ENCODE measurements at places on chromosomes 13 and 19.

DNA sequence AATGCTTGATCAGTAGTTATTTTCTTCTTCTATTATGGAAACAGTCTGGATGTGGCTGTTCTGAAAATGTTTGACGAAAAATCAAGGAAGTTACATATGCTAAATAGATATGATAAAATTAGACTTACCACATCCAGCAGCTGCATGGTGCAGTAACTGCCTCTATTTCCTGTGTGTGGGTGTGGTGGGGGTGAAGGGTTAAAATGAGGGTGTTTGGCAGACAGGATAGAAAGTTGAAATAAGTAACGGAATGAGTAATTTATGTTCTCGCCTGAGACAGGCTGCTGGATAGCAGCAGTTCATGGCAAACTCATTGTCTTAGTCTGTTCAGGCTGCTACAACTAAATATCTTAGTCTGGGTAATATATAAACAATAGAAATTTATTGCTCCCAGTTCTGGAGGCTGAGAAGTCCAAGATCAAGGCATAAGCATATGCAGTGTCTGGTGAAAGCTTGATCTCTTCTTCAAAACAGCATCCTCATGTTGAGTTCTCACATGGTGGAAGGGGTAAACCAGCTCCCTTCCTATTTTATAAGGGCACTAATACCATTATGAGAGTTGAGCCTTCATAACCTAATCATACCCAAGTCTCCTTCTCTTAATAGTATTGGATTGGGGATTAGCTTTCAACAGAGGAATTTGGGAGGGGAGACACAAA lies 1248.9 kb downstream of the SLITRK5 start:
- no peak for DNase-seq

DNA sequence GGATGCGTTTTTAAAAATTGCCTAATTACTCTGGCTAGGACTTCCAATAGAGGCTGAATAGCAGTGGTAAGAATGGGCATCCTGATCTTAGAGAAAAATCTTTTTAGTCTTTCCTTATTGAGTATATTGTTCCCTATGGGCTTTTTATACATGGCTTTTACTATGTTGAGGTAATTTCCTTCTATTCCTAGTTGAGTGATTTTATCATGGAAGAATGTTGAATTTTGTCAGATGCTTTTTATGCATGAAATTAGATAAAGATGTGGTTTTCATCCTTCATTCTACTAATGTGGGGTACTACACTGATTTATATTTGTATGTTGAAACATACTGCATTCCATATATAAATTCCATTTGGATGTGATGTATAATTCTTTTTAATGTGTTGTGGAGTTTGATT lies 2673.8 kb downstream of the PCDH9 start:
- no peak for DNase-seq

- no peak for DNase-seq
Observed at GRCh38 chr13:79407349-79407979, 1.4 kb upstream of the RBM26 start.

DNA sequence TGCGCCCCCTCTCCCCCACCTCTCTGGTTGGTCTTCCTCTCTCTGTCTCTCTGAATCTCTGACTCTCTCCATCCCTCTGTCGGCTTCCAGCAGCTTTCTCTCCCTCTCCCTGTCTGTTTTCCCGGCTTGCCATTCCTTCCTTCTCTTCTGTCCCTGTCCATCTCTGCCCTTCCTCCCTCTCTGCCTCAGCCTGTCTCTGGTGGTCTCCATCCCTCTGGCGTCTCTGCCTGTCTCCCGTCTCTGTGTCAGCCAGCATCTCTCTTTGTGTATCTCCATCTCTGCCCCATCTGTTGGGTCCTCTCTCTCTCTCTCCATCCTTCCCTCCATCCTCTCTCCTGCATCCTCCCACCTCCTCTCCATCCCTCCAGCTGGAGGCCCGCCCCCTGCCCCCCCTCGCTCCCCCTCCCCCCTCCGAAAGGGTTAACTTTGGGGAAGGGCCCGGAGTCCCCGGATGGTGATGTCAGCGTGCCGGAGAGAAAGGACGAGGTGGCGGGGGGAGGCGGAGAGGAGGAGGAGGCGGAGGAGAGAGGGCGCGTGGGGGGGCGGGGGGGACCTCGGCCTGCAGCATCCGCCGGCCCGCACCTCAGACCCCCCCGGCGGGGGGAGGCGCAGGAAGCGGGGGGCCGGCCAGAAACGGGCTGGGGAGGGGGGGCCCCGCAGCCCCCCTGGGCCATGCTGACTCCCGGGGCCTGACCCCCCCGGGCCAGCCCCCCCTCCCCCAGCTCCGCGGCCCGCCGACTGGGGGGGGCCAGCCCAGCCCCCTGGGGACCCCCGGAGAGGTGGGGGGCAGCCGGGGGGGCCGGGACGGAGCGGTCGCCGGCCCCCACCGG lies at the start of gene BRSK1:
TSS of gene BRSK1 (plus strand) at position 450 of the 830 bp plus-strand sequence. CDS start 446 bp downstream, outside the sequence.
- DNase-seq: peak; percentile 92

DNA sequence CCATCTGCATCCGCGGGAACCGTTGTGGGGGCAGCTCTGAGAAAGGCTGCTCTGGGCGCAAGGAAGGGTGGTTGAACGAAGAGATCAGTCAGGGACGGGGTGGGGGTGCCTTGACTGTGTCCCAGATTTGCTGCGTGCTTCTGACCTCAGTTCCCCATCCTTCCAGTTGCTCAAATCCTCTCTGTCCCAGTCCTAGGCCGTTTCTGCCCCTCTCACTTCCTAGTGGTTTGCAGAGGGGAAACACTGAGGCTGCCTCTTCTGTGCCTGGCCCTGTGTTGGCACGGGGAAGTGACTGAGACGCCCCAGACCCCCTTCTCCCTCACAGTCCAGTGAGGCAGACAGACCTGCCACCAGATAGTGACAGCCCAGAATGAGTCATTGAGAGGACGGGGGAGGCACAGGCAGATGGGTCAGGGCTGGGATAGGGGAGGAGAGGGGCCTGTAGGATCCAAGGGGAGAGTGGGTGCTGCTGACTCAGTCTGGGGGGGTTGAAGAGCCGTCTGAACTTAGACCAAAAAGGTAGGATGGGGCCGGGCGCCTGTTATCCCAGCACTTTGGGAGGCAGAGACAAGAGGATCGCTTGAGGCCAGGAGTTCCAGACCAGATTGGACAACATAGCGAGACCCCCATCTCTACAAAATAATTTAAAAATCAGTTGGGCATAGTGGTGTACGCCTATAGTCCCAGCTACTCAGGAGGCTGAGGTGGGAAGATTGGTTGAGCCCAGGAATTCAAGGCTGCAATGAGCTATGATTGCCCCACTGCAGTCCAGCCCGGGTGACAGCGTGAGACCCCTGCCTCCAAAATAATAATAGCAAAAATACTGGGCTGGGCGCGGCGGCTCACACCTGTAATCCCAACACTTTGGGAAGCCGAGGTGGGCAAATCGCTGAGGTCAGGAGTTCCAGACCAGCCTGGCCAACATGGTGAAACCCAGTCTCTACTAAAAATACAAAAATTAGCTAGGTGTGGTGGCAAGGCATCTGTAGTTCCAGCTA lies 26.5 kb downstream of the NUMBL start:
- peak; percentile 45 for DNase-seq

- peak; percentile 53 for DNase-seq
Observed at GRCh38 chr19:21698215-21698614, 69.2 kb downstream of the ZNF100 start.

DNA sequence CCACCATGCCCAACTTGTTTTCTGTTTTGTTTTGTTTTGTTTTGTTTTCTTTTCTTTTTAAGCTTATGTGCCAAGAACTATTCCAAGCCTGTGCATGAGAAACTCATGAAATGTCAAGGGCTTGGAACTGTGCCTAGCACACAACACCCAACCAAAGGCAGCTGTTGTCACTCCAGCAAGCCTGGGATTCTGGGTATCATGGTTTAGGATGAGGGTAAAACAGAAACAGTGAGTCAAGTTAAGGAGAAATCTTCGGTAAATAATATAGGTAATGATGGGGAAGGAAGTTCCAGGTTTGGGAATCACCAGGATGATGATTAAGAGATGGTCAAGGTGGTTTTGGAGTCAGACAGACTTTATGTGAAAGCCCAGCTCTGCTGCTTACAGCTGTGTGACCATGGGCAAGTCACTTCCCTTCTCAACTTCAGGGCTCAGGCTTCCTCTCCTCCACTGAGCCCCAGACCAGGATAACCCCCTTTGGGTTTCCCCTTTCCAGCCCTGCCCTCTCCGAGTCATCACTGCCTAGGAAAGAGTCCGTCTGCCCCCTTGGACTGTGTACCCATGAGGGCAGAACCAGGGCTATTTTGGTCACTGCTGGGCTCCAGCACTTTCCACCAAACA lies 5.0 kb downstream of the PVR start:
- DNase-seq: no peak

GRCh38 chr13:80235967-80236302 lies 105.0 kb downstream of the SPRY2 start:
- DNase-seq: no peak

DNA sequence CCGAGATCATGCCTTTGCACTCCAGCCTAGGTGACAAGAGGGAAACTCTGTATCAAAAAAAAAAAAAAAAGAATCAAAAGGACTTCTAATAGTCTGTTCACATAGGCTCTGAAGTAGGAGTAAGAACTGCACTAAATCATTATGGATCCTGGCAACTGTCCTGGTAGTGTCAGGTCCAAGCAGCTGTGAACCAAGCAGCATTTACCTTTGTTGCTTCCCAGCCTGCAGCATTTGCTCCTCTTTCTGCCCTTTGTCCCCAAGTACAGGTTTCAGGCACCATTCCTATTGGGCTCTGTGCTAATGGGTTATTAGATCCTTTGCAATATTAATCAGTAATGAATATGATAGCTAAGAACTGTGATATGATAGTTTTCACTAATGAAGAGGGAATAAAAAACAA lies 77.4 kb upstream of the NBEA start:
- DNase-seq: no peak

- no peak for DNase-seq
Observed at GRCh38 chr13:26743971-26744370, 16.6 kb downstream of the GPR12 start.

Measured in mesendoderm (in vitro differentiated cells).